ENCODE measurements at places on chromosomes 7 and 10.

DNA sequence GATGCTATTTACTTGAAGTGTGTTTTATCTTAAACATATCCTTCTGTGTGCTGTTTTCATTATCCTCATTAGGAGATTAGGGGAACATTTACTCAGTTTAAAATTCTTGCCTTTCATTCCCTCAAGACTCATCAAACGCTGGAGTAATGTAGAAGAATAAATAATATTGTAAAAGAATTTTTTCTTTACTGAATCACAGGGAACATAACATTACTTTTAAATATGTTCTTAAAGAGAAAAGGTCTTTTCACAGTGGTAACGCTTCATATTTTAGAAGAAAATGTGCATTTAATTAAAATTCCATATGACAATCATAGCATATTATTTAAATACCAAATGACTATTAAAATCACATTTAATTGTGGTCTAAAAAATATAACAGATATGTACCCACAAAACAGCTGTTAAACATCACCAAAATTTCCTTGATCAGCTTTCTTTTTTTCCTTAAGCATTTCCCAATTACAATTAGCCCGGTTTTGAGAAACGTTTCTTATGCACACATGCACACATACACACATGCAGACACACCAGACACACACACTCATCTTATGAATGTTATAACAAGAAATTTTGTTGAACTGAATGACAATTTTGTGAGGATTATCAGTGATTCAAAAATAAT is 102.0 kb upstream of the GLI3 start:
- DNase-seq: no peak

DNA sequence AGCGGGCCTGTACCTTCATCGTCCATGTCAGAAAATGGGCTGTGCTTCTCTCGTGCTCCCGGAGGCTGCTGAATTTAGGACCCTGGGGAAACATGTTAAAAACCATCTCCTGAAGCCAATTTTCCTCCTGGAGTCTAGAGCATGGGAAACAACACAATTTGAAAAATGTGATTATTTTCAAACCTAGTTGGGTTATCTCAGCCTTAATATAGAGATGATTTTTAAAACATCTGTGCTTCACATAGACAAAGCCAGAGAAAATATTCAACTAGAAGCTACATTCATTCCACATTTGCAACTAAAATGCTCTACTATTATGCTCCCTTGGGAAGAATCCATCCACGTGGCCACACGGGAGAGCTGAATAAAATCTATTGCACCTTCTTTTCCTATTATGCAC is 225.9 kb upstream of the TMEM72 start:
- DNase-seq: no peak

- DNase-seq: no peak
Observed at GRCh38 chr7:110486549-110486948, 604.4 kb upstream of the LRRN3 start.

GRCh38 chr10:86317949-86318725 is 48.5 kb downstream of the GRID1 start:
- no peak for DNase-seq

DNA sequence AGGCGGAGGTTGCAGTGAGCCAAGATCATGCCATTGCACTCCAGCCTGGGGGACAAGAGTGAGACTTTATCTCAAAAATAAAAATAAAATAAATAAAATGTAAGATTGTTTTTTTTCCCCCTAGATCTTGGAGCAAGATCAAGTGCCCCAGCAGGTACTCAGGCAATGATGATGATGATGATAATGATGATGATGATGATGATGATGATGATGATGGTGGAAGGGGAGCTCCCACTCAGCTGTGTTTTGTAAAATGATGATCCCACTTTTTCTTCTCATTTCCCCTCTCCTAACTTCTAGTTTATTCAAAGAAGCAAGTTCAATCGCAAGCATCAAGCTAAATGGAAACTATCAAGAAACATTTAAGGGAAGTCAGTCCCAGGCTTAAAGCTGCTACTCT is 50.3 kb downstream of the PIK3CG start:
- no peak for DNase-seq

DNA sequence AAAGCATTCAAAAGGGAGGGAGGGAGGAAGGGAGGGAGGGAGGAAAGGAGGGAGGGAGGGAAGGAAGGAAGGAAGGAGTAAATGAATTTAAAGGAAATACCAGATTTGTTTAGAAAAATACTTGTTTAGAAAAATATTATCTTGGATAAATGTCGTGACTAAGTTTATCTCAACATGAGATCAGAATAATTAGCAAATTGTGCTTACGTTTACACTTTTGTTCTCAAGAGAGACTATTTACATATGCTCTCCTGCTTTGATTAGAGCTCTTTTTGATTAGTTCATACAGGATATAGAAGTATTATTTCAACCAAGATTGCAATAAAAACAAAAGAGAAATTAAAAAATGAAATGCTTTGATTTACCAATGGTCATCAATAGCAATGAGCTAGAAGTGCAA is 186.2 kb downstream of the HIBADH start:
- DNase-seq: no peak

DNA sequence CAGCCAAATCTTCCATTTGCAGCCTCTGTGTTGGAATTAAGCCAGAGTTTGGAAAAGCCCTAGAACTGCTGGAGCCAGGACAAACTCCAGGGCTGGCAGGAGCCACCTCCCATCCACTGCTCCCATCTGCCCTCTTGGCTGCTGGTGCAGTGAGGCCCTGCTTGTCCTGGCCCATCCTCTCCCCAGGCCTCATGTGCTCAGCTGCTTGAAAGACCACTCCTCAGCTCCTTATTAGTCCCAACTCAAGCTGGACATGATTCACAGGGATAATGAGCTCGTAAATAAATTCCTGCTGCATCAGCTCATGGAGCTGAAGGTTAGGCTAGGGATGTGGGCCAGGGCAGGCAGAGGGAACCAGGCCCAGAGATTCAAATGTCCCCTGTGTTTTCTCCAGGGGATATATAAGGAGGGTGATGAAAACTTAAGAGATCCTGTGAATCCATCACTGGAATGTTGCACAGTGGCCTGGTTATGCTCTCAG is 282.8 kb downstream of the RPS24 start:
- no peak for DNase-seq

- no peak for DNase-seq
Observed at GRCh38 chr7:129263168-129263567, 38.3 kb downstream of the AHCYL2 start.

DNA sequence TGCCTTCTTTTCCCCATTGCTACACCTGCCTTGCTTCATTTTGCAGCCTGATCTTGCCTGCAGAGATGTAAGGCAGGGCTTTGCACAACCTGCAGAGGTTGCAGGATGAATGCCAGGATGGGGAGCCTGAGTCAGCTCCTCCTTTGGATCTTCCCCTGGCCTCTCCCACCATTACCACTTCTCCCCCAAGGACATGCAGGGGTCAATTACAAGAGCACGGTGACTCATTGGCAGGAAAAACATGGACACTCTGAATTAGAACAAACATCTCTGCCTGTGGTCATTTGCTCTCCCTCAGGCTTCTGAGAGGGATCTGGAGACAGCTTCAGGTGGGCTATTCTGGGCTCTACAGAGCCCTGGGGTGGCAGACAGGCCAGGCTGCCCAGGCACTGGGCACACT is 89.2 kb downstream of the HERPUD2 start:
- peak; percentile 78 for DNase-seq

DNA sequence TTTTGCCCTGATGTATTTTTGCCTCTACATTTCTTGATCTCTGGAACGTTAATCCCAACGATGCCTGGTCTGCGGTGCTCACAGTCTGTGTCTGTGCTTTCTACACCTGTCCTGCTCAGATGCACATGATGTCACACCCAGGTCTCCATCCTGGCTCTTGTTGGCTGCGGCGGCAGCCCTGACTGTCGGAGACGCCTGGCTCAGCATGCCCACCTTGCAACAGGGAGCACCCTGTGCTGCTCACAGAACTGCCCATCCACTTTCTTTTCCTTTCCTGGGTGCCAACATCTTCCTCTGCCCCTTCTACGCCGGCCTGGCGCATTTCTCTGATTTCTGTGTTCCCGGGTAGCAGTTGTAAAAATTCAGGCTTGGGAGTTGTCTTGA is 106.2 kb downstream of the CUX1 start:
- no peak for DNase-seq

- DNase-seq: peak; percentile 57
Observed at GRCh38 chr7:92602352-92603088, 12.3 kb upstream of the FAM133B start.

DNA sequence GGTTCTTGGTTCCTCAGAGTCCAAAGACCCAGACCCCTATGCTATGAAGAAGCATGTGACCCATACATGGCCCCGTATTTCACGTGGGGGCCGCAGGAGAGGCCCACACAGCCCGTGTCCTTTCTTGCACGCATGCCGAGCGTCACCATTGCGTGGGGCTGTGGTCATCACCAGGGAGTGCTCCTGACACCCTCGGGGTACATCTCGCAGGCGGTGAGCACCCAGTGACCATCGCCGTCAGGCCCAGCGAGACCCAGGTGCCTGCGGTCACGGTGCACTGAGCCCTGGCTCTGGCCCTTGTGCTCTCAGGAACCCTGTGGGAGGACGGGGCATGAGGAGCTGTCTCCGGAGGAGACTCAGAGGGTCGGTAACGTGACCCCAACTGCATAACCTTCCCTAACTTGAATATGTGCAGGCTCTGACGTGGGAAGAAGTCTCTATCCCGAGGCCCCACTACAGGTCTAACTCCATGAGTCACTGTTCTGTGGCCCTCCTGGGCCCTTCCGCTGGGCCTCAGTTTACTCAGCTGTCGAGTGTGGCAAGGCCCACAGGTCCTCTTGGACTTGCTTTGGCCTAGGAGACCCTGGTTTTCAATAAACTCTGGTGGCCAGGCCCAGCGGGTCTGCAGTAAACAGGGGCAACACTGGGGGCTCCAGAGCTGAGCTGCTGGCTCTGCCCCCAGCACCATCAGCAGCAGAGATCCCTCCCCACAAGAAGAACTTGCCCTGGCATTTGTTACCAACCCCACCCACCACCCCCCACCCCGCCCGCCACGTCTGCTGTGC is 503.9 kb downstream of the PTPRN2 start:
- DNase-seq: no peak

DNA sequence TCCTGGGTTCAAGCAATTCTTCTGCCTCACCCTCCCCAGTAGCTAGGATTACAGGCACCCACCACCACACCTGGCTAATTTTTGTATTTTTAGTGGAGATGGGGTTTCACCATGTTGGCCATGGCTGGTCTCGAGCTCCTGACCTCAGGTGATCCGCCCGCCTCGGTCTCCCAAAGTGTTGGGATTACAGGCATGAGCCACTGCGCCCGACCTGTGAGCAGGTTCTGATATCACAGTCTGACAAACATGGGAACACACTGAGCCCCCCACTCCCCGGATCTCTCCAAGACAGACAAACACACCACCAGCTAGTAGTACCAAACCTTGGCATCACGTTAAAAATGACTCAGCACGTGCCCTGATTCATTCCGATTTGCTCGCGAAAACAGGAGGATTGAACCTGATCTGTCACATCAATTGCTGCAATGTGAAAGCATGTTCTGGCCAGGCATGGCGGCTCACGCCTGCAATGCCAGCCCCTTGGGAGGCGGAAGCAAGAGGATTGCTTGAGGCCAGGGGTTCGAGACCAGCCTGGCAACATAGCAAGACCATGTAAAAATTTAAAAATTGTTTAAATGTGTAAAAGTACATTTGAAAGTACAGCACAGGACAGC is 106.5 kb downstream of the SMURF1 start:
- no peak for DNase-seq

- DNase-seq: no peak
Observed at GRCh38 chr10:121085367-121085766, 234.2 kb downstream of the WDR11 start.

DNA sequence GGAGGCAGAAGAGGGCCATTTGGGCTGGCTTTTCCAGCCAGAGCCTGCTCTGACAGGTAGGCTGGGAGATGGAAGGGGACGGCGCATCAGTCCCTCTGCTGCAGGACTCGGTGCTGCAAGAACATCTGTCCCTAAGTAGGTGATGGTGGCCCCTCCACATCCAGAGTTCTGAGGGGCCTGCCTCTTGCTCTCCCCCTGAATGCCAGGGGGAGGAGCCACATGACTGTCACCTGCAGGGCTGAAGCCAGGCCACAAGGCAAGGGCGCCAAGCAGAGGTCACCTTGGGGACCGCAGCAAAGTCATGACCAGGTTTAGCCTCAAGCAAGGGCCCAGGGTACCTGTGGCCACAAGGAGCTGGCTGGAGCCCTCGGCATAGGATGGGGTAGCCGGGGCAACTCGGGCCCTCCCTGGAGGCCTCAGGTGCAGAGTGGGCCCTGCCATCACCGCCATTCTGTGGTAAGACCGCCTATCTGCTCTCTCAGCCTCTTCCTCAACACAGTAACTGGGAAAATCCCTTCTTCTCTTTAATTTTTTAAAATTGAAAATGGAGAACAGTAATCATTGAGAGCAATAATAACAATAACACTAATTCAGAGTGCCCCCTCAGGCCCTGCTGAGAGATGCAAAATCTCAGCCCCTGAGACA is 99.3 kb downstream of the FAM53B start:
- DNase-seq: no peak

DNA sequence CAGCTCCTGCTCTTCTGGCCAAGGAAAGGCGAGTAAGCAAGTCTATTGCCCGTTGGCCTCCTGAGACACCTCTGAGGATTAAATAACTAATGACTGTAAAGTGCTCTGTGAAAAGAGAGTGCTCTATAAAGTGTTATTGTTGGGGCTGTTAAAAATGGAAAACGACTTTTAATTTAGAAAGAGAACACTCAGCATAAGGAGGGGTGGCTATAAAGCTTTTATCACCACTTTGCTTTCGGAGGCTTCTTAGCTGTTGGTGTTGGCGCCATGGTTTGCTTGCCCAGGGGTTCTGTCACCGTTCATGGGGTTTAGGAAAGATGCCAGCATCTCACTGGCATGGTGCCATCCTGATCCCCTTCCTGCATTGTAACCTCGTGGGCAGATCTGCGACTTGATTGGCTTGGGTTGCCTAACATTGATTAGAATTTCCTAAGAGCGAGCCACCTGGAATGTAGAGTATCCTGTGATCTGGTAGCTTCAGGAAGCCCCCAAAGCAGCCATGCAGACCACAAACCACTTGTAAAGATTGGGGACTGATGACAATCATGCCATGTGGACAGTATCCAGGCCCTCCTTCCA is 509.9 kb downstream of the LRMDA start:
- DNase-seq: no peak

DNA sequence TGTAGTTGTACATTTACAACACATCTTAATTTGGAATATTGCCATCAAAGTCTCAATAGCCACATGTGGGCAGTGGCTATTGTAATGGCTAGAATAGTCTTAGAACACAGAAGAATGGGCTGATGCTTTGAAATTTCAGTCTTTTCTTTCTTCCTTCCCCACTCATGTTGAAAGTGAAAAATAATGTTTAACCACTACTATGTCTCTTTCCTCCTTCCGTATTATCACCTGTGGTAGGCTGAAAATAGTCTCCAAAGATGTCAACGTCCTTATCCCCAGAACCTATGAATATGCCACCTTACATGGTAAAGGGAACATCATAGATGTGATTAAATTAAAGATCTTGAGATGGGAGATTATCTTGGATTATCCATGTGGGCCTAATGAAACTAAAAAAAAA is 154.0 kb downstream of the SUGCT start:
- DNase-seq: no peak

- DNase-seq: peak; percentile 47
Observed at GRCh38 chr7:127782654-127783559, 130.9 kb downstream of the SND1 start.

- DNase-seq: no peak
Observed at GRCh38 chr7:144575456-144575855, 172.0 kb upstream of the NOBOX start.

- DNase-seq: no peak
Observed at GRCh38 chr10:35819011-35819410, 176.9 kb upstream of the FZD8 start.

Measured in fibroblast of pulmonary artery (primary cell).